ENCODE measurements at places on chromosomes 2 and 18.

GRCh38 chr2:37849911-37850310 is 75.2 kb upstream of the RMDN2 start:
- DNase-seq = no peak

GRCh38 chr2:217010173-217010572 is 150.3 kb upstream of the TNP1 start:
- no peak for DNase-seq

DNA sequence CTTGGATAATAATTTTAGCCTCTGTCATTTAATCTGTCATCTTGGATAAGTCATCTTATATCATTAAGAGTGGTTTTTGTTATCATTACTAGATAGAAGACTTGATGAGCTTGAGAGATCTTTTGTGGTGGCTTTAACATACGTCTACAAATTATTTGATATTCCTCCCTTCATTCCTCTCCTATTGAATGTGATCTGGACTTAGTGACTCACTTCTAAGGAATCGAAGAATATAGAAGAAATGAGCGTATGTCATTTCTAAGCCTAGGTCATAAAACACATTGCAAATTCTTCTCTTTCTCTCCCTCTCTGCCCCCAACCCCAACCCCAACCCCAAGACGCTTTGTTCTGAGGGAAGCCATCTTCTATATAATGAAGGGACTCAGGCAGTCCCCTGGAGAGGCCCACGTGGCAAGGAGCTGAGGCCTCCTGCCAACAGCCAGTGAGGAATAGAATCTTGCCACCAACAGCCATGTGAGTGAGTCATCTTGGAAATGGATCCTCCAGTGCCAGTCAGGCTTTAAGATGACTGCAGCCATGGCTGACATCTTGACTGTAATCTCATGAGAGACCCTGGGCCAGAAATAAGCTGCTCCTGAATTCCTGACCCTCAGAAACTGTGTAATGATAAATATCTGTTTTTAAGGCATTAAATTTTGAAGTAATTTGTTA is 221.6 kb upstream of the SP5 start:
- no peak for DNase-seq

DNA sequence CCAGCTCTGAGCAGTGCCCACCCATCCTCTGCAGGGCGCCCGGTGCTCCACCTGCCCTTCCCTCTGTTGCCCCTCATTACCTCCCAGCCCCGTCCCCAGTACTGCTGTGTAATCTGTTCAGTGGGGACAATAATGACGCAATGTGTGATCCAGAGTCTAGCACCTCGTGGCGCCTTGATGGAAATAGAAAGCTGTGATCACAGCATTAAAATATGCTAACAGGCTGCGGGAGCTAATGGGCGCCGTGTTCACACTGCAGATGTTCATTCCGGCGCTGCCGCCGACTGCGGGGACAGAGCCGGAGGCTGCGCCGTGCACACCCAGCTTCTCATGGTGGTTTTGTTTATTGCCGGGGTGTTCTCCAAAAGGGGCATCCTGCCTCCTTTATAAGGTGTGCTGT is 235.2 kb downstream of the LDLRAD4 start:
- no peak for DNase-seq

- DNase-seq = no peak
These were observed 128.8 kb upstream of the KYNU start for GRCh38 chr2:142748559-142749099.

DNA sequence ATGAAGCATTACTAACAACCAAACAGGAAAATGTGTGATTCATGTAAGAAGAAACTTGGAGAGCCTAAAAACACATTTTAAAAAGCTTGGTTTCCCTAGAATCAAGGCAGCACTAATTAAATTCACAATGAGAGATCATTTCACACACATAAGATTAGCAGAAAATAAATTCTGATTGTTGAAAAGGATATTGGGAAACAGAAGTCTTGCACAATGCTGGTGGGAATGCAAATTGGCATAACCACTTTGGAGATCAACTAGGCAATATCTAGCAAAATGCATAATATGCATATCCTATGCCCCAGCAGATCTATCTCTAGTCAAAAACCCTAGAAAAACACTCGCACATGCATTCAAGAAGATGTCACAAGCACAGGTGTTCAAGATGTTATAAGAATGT is 75.3 kb upstream of the SIX3 start:
- DNase-seq = no peak

Data from stimulated activated CD4-positive, alpha-beta T cell treated with anti-CD3 and anti-CD28 coated beads, TNF-alpha, amount 100 ng/mL, for 1 hour (primary cell).